ENCODE measurements at places on chromosomes 4 and X.

DNA sequence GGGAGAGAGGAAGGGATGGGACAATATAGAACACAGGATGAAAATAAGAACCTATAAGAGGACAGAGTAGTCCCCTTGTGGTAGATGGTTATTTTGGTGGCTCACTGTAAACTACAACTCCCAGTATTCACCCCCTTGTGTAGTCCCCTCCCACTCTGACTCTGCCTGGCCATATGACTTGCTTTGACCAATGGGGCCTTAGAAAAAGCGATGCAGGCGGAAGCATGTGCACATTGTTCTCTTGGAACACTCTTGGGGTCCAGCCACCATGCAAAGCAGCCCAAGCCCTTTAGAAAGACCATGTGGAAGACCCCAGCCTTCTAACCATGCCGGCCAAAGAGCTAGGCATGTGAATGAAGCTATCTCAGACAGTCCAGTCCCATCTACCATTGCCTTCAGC lies 415.0 kb downstream of the BCOR start:
- DNase-seq: no peak

DNA sequence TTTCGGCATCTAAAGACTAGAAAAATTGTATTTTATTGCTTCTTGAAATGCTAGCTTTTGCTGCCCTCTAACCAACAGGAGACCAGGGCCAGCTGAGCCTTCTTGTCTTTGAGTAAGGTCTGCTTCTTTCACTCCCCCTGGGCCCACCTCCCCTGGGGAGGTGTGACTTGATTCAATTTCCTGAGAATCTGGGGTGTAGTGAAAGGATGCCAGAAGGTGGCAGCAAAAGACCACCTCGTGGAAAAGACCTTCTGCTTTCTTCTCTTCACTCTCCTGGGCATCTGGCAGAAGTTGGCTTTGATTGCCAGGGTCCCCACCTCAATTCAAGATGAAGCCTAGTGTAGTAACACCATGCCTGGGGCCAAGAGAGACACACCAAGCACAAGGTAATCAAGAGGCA lies 96.5 kb upstream of the MAOA start:
- no peak for DNase-seq

GRCh38 chr4:33628296-33628695 lies 2616.0 kb downstream of the ARAP2 start:
- no peak for DNase-seq

DNA sequence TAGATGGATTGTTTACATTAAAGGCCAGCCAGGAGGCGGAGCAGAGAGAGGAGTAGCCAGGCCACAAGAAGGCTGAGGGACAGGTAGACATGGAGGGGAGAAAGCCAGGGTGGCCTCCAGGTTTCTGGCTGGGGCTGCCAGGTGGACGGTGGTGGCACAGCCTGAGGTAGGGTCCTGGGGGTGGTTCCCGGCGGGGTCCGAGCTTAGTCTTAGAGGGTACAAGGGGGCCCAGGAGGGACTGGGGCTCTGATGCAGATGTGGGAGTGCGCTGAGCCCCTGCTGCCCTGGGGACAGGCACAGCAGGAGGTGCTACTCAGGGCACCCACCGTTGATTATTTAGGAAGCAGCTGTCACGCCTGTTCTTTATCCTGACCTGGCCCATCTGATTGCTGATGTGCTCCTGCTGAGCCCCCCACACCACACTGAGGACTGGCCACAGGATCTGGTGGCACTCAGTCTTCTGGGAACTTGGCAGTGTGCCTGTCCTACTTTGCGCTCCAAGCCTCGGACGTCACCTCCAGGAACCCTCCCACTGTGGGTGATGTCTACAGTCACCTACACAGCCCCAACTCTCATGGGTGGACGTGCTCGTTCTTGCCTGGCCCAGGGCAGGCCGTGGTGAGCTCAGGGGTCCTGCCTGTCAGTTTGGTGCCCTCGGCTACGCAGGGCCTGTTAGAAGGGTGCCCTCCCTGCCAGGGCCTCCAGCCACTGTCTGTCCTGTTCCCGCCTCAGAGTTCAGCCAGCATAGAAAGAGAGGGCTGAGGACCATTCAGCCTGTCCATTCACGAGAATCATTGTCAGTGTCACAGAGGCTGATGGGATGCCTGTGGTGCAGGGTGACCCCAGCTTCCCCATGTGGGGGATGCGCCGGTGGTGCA lies 12.0 kb downstream of the WFS1 start:
- no peak for DNase-seq

- peak; percentile 62 for DNase-seq
Observed at GRCh38 chrX:4572691-4573090, 859.2 kb upstream of the PRKX start.

DNA sequence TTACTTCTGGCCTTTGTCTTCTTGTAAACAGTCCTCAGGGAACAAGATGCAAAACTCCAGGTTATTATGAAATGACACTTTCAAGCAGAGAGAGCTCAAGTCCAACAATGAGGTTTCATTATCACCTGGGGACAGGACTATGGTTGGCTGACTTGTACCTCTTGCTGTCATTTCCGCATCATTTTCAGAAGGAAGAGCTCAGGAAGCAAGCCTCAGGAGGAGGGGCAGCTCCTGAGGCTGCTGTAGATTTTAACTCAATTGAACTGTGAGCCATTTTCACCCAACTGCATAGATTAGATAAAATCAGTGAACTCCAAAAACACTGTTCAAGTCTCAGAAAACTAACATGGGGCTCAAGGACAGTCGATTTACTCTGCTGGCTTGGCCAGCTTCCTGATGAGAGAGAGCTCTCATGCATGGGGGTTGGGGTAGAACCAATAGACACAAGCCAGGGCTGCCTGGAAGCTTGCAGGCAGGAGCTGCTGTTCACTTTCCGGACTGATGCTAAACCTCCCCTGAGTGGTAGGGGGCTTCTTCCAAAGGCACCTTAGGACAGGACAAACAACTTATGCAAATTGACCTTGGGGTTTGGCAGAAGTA lies 23.6 kb downstream of the TMEM255A start:
- no peak for DNase-seq

DNA sequence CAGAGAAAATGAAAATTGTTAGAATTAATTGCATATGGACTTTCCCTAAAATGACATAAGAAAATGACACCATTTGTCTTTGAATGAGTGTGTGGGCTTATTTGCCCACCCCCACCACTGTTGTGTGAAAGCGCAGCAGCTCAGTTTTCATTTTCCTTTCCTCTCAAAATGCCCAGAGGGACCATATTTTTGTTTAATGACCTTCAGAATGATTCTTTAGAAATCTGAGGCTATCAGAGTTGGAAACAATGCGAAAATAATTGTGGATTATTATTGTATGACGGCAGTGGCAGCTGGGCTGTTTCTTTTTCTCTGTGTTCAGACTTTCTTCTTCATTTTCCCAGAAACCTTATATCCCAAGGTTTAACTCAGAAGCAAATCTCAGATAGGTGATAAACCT lies 44.6 kb upstream of the TEX13A start:
- DNase-seq: no peak

DNA sequence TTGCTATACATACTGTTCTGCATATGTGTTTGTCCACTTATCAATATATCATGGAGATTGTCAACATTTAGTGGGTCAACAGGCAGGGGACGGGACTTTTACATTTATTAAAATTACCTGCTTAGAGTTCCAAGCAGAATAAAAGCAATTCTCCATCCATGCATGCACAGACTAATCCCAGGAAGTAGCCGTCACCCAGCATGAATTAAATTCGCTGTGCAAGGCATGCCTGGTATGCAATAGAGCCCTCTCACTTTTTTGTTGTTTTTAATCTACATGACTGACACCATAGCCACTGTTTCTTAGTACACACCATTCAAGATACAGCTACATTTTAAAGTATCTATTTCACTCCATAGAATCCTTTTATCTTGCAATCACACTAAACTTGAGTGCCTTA lies 108.9 kb downstream of the USP46 start:
- DNase-seq: no peak

DNA sequence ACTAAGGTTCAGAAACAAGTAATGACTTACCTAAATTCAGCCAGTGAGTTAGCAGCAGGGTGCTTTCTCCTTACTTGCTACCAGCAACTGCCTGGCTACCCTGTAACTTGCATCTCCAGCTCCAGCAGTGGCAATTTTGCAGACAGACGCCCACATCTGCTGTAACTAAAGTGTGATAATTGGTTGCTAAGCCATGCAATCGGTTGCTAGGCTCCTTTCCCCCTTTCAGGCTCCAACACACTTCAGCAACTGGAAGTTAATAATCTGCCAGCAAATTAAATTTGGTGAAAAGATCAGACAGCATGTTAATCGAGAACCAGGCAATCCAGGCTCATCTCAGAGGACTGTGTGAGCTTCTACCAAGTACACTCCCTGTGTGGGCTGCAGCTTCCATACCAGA lies 24.2 kb upstream of the ARHGEF9 start:
- DNase-seq: no peak

- DNase-seq: no peak
Observed at GRCh38 chr4:33890841-33891240, 2353.5 kb downstream of the ARAP2 start.

DNA sequence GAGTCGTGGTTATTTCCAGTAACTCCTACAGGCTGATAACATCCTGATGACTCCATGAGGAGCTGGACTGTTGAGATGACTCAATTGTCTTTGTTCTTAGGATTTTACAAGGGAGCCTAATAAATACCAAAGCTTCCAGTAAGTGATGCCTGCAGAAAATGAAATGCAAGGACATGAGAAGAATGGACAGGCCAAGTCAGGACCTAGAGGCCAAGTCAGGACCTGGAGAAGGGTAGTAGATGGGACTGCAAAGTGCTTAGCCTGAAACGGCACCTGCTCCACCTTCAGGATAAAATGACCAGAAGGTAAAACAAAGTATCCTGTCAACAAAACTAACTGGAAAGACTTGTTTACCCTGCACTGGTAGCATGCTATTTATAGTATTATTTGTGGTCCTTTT lies 6.4 kb upstream of the SLC10A6 start:
- DNase-seq: no peak

DNA sequence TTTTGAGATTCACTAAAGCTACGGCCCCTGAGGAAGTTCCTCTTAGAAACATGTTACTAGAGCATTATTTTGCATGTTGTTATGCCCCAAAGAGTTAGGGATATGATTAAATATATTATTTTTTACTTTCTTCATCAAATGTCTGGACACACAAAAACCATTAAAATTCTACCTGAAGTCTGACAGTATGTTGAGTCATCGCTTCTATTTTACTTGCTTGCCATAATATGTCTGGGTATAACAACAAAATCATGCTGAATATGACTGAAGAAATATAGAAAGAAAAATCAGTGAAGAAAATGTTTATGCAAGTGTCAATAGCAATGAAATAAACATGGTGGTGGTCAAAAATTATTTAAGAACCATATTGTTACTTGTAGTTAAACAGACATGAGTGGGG lies 1818.5 kb upstream of the ADGRL3 start:
- no peak for DNase-seq

GRCh38 chr4:128583753-128584712 lies 225.5 kb upstream of the JADE1 start:
- no peak for DNase-seq

- DNase-seq: no peak
Observed at GRCh38 chrX:51459125-51459524, 37.3 kb downstream of the NUDT11 start.

- no peak for DNase-seq
Observed at GRCh38 chr4:84481860-84482245, 17.2 kb downstream of the NKX6-1 start.

GRCh38 chr4:84928089-84928488 lies 38.4 kb downstream of the WDFY3 start:
- no peak for DNase-seq

- no peak for DNase-seq
Observed at GRCh38 chr4:126354784-126355183, 1040.0 kb downstream of the FAT4 start.

GRCh38 chr4:119032921-119033685 lies 102.5 kb upstream of the MYOZ2 start:
- no peak for DNase-seq
